ENCODE measurements at places on chromosomes 6 and 20. TPM values are rescaled to one million over a fixed set of nuclear protein-coding genes. Genes with fewer than 3 reads are reported as not detected.

The RAET1G gene
- 10.6 TPM for total RNA-seq

The SAMD10 gene
- total RNA-seq: 0.13 TPM

The RAB44 gene
- 0.02 TPM for total RNA-seq

The NMBR gene
- not detected for total RNA-seq

The IP6K3 gene
- 0.15 TPM for total RNA-seq

The GRM1 gene
- total RNA-seq: 0.04 TPM

The C6orf132 gene
- total RNA-seq: 1.1 TPM

The BPIFA1 gene
- not detected for total RNA-seq

The HSP90AB1 gene
- total RNA-seq: 1,361 TPM

The RAET1L gene
- total RNA-seq: 0.58 TPM

The KCNK16 gene
- not detected for total RNA-seq

The SMLR1 gene
- not detected for total RNA-seq

The TBXT gene
- total RNA-seq: not detected

The EMILIN3 gene
- total RNA-seq: 0.54 TPM
